ENCODE measurements at places on chromosomes 6 and 20.

GRCh38 chr20:48898896-48899530, 22.5 kb upstream of the ARFGEF2 start:
- DNase-seq = no peak

DNA sequence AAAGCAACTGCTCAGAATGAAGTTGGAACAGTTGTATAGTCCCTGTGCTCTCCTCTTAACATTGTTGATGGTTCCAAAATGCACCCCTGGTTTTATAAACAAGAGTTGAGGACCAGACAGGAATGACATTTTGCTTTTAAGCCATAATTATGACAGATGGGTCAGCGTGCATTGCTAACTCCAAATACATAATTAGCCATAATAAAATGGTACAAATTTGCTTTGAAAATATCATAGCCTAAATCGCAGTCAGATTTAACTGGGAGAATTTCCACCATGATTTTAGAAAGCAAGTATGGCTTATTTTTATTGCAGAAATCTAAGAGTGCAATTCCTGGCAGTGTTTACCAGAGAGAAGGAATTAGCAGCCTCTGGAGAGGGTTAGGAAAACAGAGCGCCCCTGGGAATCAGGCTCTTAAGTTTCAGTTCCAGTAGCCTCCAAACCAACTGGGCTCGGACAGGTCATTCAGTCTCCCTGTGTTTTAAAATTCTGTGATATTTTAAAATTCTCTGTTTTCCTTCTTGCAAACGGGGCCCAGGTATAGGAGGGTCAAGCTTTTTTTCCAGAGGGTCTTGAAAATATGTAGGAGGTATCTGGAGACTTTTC, 302.3 kb downstream of the TBC1D7 start:
- DNase-seq = no peak

DNA sequence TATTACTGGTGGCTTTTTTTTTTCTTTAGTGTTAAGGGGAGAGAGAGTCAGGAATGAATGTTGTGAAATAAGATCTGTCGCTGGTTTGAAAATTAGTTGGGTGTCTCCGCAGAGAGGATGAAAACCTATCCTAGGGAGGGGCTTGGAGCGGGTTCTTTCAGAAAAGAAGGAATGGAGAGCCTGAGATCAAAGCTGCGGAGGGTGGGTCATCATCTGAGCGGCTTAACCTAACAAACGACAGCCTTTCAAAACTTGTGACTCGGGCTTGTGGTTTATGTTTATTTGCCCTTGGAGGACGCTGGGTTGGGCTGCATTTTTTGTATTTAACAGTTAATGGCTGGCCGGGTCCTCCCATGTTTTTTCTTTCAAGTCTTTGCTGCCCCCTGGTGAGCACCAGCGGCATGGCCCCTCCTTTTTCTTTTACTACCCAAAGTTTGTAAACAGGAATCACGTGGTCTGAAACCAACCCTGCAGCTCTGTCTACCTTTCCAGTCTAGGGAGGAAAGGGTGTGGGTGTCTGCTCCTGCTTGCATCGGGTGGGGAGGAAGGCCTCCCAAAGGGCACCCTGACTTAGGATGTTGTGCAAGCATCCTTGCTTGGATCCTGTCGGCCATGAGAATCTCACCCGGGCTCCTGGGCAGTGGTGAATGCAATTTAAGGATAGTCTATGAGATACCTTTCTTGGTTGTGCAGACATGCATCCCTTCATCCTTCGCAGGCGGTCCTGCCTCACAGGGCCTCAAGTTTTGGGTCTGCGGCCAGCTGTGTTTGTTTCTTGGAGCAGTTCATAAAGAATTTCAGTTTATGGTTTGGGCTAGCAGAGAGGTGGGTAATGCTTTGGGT, 2.2 kb downstream of the PIM1 start:
- peak; percentile 84 for DNase-seq

GRCh38 chr20:56574531-56575142, 41.6 kb downstream of the FAM209B start:
- DNase-seq = no peak
